ENCODE measurements at places on chromosomes 7 and 10. TPM values are rescaled to one million over a fixed set of nuclear protein-coding genes. Genes with fewer than 3 reads are reported as not detected.

Gene ZCCHC24
- 50.8 TPM for total RNA-seq

Gene FRMD4A
- total RNA-seq: 27.5 TPM

Gene PCGF5
- 66.9 TPM for total RNA-seq

Gene FERD3L
- total RNA-seq: not detected

Data from breast epithelium (tissue), 4 donors.